ENCODE measurements at places on chromosomes 6 and 20.

DNA sequence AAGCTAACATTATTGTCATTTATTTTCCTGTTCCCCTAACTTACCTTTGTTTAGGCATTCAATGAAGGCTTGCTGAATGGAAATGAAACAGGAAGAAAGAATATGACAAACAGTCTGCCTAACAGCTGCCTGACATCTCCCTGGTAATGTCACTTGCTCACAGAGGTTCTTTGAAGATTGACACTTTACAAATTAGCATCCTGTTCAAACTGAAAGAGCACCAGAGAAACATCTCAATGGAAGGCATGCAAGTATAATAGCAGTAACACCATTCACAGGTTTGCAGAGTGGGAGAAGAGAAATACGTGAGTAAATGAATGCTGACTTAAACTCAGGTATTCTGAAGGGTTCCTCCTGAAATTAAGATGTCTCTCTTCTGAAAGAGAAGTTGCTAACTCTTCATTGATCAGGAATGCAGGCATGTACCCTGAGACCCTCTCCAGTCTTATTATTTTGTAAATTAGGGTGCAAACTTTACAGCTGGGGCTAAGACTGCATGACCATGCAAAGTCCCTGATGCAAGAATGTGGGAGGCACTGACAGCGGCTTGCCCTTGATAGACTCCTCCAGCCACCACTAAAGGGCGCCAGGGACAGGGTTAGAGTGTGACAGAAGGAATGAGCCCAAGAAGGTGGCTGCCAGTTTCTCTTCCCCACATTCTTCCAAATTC, 1.3 kb upstream of the SMLR1 start:
- DNase-seq, result no peak

DNA sequence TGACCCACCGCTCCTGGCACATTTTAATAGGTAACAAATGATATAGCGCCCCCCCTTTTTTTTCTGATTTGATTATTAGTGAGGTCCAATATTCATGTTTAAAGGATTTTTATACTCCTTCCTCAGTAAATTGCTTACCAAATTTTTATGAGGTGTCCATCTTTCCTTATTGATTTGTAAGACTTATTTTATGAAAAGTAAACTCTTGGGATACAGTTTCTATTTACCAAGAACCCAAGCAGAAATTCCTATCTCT, 25.1 kb downstream of the TRIM27 start:
- DNase-seq, result peak; percentile 6

GRCh38 chr6:26438000-26438399, 2.3 kb upstream of the BTN3A3 start:
- no peak for DNase-seq

- DNase-seq, result no peak
Observed at GRCh38 chr20:35122756-35123405, 24.3 kb downstream of the EDEM2 start.

DNA sequence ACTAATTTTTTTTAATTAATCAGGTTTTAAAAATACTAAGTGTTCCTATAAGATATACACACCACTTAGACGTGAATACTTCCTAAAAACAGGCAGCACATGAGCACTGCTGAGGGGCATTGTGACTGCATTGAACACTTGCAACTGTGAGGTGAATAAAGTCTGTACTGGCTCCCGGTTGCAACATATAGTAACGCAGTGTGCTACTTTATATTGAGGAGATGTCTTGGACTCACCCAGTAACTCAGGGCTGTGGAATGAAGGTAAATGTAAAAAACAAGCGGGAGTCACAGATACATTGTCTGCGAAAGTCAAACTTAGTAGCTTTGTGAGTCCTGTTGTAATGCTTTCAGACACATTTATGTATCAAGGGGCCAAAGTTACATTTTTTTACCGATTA, 17.0 kb upstream of the HLA-A start:
- no peak for DNase-seq

- DNase-seq, result no peak
Observed at GRCh38 chr20:10877342-10877741, 203.5 kb upstream of the JAG1 start.

- no peak for DNase-seq
Observed at GRCh38 chr20:44284032-44284431, 27.0 kb downstream of the FITM2 start.

- no peak for DNase-seq
Observed at GRCh38 chr6:82955841-82956240, 109.8 kb downstream of the UBE3D start.

DNA sequence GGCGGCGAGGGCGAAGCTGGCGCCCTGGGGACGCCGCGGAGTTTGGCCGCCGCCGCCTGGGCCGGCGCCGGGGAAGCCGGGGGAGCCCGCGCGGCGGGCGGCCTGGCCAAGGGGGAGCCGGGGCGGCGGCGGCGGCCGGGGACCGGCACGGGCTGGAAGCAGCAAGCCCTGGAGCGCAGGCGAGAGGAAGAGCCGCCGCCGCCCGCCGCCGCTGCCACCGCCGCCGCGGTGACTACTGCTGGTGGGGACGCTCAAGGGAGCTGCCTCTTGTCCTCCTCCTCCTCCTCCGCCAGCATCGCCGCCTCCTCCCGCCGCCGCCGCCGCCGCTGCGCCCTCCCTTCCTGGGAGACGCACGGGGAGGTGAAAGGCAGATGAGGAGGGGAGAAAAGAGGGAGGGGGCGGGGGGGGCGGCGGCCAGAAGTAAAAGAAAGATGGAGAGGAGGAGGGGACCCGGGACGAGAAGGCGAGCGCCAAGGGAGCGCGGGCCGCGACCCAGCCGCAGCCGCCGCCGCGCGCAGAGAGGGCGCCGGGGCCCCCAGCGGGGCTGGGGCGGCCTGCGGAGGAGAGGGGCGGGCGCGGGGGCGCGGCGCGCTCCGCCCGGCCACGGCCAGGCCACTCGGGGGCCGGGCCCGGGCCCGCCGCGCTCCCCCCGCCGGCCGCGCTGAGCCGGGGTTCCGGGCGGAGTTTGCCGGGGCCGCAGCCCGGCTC, 846 bp downstream of the PDE10A start:
- DNase-seq, result no peak

DNA sequence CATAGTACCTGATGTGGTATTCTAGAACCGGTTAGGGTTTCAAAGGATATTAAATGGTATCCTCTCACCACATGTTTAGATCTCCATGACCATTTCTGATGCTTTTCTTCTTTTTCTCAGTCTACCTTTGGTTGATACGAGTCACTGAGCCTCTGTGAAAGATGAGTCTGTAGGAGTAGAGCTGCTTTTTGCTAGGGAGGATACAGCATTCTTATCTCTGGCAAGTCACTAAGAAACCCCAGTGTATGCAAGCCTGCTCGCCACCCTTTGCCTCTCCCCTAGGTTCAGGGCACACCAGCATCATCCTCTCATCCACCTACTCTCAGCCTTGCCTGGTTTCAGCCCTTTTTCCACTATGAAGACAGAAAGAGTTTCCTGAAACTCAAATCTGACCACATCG, 89.9 kb downstream of the MTFR2 start:
- no peak for DNase-seq

GRCh38 chr20:18011482-18011881, 42.7 kb downstream of the MGME1 start:
- no peak for DNase-seq

- DNase-seq, result peak; percentile 21
Observed at GRCh38 chr6:33313105-33313708, 671 bp downstream of the TAPBP start.

- DNase-seq, result no peak
Observed at GRCh38 chr6:28208111-28208659, 16.9 kb upstream of the ZSCAN9 start.
